ENCODE measurements at places on chromosomes 7 and 10.

DNA sequence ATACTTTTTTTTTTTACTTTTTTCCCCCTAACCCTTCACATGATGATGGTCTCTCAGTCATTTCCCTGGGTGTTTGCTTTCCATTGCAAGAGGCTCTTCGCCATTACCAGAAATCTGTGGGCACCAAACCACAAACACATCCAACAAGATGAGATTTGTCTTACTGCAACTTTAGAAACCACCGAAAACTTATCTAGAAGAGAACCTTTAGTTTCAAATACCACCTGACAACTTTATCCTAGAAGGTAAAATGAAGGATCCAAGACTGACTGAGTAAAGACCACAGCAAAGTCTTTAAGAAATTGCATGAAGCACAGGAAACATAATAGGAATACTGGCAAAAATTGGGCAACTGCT lies 363.3 kb upstream of the MBL2 start:
- no peak for DNase-seq

DNA sequence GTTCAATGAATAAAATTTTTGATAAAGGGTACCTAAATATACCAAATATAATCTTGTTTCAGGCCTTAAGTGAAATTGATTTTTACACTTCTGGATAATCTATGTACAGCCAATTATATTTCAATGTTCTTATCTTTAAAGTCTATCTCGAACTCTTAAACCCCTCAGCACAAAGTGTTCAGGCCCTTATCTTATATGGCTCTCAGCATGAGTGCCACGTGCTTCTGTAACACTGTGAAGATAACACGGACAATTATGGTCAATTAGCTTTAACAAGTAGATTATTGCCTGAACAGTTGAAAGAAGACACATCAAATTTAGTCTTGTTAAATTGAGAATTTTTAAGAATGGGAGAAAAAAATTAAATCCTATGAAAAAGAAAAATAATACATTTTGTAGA lies 40.4 kb upstream of the DMTF1 start:
- DNase-seq: no peak

DNA sequence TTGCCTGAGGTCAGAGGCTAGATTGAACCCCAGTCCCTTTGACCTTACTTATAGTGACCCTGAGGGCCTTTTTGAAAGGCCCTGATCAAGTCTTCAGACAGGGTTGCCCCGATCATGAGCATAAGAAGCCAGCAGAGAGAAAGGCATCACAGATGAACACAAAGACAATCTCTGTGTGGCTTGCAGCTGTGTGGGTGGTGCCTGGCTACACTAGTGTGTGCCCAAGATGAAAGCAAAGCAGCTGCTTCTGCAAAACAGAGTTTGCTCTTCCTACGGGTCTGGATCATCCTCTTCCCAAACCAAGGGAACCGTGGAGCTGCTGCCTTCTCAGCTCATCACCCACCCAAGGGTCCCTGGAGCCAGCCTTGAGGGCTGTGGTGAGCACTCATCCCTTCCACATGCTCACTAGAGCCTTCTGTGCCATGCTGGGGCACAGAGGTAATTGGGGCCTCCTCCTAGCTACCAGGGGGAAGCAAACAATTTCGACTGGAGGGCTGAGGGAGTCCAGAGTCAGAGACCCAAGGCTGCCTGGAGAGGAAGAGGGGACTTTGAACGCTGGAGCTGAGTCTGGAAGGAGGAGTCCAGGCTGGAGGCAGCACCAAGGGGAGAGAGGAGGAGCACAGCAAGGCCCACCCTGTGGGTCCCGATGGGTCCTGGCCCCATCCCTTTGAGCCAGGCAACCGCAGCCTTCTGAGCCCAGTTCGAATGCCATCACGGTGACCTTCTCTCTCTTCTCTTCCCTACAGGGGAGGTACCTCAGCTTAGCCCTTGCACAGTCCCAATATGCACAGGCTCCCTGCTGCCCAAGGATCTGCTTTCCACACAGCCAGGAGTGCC lies 42.3 kb downstream of the ANTXRL start:
- no peak for DNase-seq

DNA sequence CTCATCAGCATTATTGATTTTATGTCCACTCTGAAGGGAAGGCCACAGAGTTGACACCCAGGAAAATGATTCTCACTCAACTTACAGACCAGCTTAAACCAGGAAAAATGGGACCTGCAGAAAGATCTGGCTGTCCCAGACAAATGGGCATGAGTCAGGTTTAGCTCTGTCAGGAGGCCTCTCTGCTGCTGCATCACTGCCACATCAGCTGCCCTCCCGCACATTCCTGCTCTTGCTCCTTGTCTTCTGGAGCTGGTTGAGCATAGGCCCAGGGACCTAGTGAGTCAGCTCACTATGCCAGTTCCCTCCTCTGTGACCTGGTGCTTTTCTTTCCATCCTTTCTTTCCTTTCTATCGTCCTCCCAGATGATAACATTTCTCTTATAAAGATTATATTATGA lies 18.8 kb upstream of the SMNDC1 start:
- DNase-seq: no peak

- no peak for DNase-seq
Measured at GRCh38 chr10:121655254-121656144, 57.3 kb upstream of the FGFR2 start.

GRCh38 chr7:40493609-40494051 lies 358.8 kb downstream of the SUGCT start:
- DNase-seq: no peak

DNA sequence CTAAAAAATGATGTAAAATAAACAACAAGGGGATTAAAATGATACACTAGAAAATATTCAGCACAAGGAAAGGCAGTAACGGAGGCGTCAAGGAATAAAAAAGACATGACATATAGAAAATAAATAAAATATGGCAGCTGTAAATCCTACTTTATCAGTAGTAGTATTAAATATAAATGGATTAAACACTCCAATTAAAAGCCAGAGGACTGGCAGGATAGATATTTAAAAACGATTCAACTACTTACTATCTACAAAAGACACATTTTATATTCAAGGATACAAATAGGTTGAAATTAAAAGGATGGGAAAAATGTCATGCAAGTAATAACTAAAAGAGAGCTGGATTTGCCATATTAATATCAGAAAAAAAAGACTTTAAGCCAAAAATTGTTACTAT lies 43.2 kb downstream of the FZD1 start:
- DNase-seq: no peak

GRCh38 chr10:124068929-124069328 lies 24.5 kb downstream of the CHST15 start:
- no peak for DNase-seq

DNA sequence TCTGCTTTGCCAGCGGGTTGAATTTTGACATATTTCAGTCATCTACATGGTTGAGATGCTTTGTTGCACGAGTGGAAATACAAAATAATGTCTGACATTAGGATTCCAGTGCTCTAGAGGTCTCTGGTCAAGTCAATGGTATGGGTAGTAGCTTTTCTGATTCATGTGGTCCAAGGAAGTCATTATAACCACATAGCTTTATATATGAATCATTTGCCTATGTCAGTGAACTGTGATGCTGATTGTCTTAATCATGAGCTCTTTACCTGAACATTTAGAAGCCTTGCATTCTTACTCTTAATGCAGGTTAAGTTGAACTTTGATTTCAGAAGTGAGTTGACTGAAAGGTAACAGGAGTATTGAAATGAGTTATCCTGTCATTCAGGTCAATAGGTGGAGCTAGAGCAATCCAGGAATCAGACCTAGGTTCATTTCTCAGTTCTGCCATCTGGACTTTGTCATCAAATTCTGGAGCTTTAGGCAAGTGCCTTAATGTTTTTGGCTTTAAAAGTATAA lies 3.3 kb downstream of the MAPK8 start:
- DNase-seq: no peak

- DNase-seq: no peak
Measured at GRCh38 chr7:77664715-77665114, 31.5 kb upstream of the RSBN1L start.

GRCh38 chr7:116862951-116863670 lies 724 bp downstream of the CAPZA2 start:
- DNase-seq: no peak

DNA sequence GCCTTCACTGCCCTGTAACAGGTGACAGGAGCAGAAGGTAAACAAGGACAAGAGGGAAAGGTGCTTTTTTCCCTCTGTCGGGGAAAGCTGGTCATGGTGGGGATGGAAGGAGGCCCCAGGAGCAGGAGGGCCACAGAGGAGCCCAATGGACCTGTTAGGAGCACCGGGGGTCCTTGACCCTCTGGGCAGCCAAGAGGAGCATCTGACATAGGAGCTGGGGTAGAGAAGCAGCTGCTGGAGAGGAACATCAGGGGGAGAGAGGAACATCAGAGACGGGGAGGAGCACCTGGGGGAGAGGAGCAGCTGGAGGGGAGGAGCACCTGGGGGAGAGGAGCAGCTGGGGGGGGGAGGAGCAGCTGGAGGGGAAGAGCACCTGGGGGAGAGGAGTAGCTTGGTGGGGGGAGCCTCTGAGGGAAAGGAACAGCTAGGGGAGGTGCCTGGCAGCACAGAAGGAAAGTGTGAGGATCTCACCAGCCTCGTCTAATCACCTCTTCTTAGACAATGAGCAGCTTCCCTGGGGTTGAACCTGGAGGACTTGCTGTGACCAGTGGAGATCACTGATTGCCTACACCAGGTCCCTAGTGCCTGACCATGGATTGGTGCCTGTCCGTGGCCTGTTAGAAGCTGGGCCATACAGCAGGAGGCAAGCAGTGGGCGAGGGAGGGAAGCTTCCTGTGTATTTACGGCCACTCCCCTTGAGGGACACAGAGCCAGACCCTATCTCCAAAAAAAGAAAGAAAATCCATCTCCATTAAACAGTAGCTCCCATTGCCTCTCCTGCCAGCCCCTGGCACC lies 37.6 kb downstream of the JAKMIP3 start:
- no peak for DNase-seq

- no peak for DNase-seq
Measured at GRCh38 chr10:119650692-119651513, at the start of gene BAG3. TSS of gene BAG3 (plus strand) at chr10:119651380. CDS start at chr10:119651676, 296 bp downstream.

DNA sequence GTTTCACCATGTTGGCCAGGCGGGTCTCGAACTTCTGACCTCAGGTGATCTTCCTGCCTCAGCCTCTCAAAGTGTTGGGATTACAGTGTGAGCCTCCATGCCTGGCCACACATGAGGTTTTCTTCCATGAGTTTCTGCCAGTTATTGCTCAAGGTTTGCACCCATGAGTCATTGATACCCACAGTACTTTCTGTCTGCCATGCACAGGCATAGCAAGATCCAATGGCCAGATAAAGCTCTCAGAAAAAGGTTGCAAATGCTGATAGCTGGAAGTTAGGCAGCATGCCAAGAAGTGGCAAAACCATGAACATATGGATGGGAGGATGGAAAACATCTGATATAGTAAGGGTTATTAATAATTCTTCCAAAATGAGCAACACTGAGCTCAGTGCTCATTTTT lies 298.7 kb upstream of the NRG3 start:
- DNase-seq: no peak

- DNase-seq: no peak
Measured at GRCh38 chr10:90579602-90580242, 278.1 kb downstream of the HTR7 start.

DNA sequence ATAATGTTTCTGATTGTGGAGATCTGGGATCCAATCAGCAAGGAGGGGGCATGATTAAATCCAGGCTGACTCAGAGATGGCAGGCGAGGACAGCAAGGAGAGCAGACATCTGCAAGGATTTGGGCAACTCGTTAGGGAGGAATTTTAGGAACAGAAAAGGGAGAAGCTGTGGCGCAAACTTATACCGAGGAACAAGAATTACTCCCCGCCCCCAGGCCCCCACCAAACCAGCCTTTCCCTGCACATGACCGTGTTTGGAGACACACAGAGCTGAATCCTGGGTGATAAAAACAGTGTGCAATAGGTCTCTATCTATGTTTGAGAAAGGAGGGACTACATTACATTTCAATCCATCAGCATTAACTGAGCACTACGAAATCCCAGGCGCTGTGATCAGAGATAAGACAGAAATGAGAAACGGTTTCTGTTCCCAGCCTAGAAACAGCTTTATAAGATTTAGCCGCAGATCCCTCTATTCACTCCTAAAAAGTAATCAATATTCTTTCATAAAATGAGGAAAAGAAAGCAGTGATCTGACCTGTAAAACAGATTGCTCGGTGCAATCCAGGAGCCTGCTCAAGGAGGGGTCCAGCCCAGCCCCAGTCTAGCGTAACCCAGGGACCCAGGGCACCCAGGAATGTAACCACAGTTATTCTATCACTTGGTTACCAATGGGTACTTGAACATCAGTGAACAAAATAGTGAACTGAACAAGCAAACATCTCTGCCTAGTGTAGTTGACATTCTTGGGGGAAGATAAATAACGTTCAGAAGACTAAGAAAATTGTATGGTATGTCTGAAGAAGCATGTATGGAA lies 37.2 kb upstream of the RAPGEF5 start:
- no peak for DNase-seq

DNA sequence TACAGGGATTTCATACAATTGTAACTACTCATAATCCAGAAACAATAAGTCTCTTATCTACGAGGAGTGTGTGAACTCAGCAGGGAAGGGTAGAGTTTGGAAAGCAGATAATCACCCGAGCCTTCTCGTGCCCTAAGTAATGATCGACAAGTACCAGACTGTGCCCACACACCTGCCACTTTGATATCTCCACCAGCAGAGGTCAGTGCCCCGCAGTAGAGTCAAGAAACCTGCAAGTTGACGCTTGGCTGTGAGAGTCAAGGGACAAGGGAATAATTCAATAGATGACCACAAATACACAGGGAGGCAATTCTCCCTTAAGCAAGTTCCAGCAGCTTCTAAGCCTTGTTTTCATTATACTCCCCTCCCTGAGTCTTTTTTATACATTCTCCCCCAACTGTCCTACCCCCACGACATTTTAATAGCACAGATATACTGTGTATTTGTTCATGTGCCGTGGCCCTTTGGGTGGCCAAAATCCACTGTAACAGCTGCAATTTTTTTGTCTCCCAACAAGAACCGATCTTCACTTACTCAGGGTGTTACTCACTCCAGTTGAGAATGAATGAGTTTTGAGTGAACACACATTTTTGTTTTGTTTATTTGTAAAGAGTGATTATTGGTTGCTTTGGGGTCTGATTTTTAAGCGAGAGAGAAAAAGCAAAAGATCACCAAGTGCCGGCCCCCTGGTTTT lies 106.9 kb upstream of the RHEB start:
- no peak for DNase-seq

DNA sequence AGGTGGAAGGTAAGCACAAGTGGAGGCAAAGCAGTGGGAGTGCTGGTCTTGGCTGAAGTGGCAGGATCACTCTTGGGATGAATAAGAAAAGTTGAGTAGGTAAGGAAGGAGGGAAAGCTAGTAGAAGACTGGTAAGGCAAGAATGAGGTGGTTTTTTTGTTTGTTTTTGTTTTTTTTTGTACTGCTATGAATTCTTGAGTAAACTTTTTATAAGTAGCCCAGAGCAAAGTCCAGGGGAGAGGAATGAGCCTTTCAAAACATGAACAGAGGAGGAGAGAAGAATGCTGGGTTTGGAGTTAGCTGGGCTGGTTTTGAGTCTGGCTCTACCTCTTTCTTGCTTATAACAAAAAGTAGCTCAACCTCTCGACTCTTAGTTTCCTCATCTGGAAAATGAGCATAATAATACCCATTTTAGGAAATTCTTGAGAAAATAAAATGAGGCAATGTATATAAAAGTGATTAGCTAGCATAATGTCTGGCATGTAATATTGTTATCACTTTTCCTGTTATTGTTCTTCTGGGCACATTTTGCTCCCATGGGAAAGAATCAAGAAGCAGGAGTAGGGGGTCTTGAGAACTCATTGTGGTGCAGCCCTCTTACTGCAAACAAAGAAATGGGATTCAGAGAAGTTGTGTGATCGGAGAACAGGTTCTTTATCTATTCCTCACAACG lies 24.1 kb upstream of the LRRC17 start:
- no peak for DNase-seq
